ENCODE measurements at places on chromosomes 7 and 10.

DNA sequence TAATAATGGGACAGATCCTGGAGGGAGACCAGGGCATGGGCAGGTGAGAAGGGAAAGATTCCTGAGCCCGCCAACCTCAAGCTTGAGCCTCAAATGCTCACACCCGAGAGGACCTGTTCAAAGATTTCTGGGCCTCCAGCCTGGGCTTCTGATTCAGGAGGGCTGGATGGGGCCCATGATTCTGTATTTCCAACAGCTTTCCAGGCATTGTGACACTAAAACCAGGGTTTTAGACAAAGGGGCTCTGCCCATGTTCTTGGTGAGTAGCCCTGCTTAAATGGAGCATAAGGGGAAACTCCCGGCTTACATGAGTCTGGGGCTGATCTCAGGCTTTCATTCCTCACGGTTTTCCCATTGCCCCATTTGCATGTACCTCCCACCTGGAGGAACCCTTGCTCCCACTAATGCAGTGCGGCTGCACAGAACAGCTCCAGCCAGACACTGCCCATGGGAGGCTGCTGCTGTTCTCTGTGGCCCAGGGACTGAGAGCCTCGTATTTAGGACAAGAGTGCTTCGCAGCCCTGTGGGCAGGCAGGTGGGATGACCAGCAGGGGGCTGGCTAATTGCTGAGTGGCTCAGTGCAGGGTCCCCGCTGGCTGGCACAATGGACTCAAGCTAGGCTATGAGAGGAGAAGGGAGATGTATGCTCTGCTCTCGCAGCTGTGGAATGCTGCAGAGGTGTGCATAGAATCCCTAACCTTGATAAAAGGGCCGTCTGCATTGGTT, 135.3 kb upstream of the COBL start:
- DNase-seq = no peak

GRCh38 chr7:138417078-138417700, 42.9 kb upstream of the TRIM24 start:
- no peak for DNase-seq

GRCh38 chr7:128814499-128814898, 15.7 kb upstream of the FLNC start:
- DNase-seq = peak; percentile 76

DNA sequence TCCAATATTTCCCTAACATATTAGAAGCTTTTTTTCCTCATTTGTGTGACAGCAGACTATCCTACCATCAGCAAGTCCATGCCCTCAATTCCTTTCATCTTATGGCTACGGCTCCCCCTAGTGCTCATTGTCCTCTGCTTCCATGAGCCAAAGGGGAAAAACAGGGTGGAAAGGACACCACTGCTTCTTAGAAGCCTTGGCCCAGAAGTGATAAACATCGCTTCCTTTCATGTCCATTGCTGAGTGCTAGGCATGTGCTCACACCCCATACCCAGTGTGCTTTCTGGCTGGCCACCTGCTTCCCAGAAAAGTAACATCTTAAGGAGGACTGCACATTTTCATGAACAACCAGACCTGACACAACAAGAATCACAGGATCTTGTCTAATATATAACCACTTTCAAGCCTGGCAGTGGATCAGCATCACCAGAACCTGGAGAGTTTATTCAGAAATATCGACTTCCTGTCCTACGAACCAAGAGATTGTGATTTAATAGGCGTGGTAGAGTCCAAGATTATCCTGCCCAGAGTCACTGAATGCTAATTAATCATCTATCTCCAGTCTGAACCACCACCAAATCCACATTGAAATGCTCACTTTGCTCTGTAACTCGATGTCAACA, 650.5 kb upstream of the SORCS1 start:
- peak; percentile 55 for DNase-seq

- no peak for DNase-seq
These were observed 59.8 kb downstream of the ARID5B start for GRCh38 chr10:61961278-61961677.

DNA sequence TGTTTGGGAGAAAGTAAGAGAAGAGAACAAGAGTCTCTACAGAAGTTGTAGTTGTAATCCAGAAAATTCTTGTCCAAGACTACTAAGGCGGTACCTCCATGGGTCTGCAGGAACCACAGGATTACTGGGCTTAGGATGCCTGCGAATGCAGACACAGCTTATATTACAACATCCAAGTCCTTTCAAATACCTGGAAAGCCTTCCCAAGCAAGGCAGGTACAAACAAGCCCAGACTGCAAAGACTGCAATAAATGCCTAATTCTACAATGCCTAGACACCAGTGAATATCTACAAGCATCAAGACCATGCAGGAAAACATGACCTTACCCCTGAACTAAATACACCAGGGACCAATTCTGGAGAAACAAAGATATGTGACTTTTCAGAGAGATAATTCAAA, 178.2 kb downstream of the ARL4A start:
- no peak for DNase-seq

- DNase-seq = no peak
These were observed 60.2 kb downstream of the CALML3 start for GRCh38 chr10:5584895-5585516.

GRCh38 chr10:98364432-98365102, 50.4 kb downstream of the PYROXD2 start:
- no peak for DNase-seq

GRCh38 chr10:119776536-119776935, 50.7 kb downstream of the INPP5F start:
- DNase-seq = no peak

DNA sequence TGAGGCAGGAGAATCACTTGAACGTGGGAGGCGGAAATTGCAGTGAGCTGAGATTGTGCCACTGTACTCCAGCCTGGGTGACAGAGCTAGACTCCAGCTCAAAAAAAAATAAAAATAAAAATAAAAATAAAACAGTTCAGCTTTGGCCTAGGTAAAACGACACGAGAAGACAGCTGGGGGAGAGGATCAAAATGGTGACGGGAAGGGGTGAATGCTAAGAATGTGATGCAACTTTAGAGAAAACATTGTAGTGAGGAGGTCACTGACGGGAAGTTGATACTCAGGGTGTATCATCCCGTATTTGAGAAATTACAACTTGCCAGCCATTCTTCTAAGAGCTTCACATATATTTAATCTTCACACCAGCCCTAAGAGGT, 1.1 kb downstream of the NDST2 start:
- no peak for DNase-seq

DNA sequence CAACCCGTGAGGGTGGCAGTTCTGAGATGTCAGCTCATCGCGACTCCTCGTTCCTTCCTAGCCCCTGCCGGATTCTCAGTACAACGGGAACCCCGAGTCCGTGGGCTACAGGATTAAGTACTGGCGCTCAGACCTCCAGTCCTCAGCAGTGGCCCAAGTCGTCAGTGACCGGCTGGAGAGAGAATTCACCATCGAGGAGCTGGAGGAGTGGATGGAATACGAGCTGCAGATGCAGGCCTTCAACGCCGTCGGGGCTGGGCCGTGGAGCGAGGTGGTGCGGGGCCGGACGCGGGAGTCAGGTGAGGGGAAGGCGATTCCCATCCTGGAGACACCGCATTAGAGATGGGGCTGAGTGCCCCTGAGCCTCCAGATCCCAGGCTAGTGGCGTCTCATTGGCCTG, 568.1 kb upstream of the FOXK1 start:
- DNase-seq = no peak

DNA sequence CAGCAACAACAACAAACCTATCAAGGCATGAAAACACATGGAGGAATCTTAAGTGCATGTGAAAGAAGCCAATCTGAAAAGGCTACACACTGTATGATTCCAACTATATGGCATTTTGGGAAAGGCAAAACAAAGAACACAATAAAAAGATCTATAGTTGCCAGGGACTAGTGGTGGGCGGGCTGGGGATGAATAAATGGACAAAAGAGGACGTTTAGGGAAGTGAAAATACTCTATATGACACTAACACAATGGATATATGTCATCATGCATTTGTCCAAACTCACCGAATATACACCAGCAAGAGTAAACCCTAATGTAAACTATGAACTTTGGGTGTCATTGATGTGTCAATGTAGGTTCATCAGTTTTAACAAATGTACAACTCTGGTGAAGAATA, 89.1 kb downstream of the SEMA3E start:
- DNase-seq = no peak

DNA sequence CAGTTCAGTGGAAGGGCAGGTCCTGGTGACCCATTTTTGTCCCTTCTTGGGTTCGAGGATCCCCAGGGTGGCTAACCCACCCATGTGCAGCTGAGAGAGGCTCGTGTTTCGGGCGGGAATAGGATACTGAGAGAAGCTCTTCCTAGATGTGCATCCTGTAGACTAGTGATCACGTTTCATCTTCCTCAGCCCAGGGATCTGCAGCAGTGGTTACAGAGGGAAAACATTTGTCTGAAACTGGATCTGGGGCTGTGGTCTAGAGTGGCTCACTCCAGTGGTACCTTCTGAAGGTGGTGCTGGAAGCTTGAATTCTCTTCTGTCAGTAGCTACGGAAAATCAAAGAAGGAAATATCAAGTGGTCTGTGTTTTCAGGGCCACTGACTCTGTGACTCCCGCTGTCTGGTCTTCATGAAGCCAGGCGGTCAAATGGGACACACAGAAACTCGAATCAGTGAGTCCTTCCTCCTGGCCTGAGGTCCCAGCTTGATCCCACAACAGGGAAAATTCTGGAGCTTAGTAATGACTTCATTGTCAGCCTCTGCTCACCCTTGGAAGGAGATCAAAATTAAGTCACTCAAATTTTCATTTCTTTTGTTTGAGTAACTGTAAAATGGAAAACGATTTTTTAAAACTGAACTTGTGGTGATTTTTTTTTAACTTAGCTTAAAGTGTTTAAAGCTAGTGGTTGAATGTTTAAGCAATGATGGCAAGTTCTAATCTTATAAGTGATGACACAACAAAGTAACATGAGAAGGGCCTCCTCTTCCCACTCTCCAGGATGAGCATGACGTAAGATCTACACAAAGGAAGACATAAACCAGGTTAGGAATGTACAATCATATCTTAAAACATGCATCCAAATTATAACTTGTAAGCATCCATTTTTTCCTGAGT, 469.3 kb upstream of the KLF6 start:
- DNase-seq = no peak

DNA sequence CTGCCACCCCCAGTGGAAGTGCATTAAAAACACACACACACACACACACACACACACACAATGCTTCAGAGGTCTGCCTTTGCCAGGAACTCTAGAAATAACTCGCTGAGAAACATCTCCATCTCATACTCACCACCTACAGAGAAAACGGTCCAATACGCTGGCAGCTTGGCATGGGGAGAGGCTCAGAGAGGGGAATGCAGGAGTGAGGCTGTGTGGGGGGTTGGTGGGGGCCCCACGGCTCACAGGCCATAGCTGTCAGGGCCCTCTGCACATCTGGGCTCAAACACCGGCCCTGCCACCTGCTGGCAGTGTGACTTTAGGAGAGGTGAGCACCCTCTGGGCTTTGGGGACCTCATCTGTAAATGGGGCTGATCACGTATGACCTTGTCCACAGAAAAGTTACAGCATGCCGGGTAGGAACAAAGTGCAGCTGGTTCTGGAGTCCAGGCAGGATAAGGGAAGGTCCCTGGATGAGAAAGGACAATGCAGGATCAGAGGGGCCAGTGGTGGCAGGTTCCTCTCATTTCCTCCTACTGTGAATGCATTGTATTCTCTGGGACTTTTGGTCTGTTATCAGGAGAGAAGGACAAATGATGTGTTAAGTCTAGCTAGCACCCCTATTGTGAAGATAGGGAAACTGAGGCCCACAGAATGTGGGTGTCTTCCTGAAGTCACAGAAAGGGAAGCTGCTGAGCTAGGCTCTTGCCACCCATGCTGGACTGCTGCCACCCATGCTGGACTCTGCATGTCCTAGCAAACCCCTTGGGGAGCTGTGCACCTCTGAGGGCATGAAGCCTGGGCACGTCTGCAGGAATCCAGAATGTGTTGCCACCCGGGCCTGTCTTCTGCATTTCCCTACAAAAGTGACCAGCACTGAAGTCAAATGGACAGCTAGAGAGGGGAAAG, 404.6 kb downstream of the RPS24 start:
- no peak for DNase-seq

DNA sequence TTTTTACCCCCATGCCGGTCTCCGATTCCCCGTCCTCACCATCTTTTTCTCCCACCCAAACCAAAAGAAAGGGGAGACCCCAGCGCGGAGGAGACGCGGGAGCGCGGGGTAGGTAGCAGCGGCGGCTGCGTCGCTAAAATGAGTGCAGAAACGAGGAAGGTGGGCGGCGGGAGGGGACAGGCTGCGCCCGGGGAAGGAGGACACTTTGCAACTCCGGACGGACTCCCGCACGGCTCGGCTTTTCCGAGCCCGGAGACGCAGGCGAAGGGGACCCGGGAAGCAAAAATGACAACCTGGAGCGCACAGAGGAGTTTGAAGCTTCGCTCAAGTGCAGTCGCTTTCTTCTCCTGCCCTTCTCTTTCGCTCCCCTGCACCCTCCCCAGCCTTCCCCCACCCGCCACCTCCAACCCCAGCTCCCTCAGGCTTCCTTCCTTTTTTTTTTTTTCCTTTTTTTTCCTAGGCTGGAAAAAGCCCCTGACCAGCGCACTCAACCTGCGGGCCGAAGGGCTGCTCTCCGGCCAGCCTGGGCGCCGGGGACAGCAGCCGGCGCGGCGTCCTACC, 453 bp downstream of the SFMBT2 start:
- no peak for DNase-seq

DNA sequence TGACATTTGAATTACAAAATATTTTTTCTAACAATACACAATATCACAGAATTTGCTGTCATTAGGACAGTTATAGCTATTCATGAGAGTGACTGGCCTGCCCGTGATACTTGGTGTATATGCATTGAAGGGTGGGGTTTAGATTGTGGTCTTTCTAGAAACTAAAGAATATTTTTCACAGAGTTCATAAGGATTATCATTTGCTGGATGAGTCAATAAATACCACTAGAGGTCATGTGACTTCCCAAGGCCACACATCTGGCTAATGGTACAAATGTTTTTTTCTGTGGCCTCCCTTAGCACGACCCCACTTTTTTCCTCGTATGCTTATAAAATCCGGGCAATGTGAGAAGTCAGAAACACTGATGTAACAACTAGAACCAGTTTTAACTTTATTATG, 5.2 kb downstream of the OPTN start:
- no peak for DNase-seq

- DNase-seq = no peak
These were observed 4.6 kb downstream of the SEC23IP start for GRCh38 chr10:119896937-119897770.

DNA sequence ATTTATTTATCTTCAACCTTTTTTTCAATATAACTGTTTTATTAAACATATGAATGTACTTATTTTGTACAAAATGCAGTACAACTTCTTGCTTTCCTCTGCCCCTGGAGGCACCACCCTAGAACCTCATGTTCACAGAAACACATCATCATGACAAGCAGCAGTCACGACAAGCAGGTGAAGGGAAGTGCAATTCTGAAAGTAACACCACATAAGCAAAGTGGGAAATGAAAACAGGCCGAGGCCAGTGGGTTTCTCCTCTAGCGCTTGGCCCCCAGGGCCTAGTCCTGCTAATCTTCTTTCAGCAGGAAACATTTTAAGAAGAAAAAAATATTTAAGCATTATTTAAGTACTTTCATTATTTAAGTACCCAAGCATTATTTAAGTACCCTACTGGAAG, 598.1 kb downstream of the SH2D4B start:
- DNase-seq = no peak

- no peak for DNase-seq
These were observed 3.4 kb upstream of the ARHGAP22 start for GRCh38 chr10:48608279-48608681.

- DNase-seq = no peak
These were observed 59.4 kb downstream of the SHH start for GRCh38 chr7:155752756-155753445.

- no peak for DNase-seq
These were observed 8.8 kb downstream of the HSPA12A start for GRCh38 chr10:116733566-116733965.

- DNase-seq = no peak
These were observed 31.7 kb downstream of the CAMK1D start for GRCh38 chr10:12380999-12381398.
